Epithelial cell of proximal tubule (primary cell): ENCODE measurements at places on chromosomes 16 and 17.
A peak's percentile ranks its signal among the peaks of the same experiment; 100 is the strongest.

DNA sequence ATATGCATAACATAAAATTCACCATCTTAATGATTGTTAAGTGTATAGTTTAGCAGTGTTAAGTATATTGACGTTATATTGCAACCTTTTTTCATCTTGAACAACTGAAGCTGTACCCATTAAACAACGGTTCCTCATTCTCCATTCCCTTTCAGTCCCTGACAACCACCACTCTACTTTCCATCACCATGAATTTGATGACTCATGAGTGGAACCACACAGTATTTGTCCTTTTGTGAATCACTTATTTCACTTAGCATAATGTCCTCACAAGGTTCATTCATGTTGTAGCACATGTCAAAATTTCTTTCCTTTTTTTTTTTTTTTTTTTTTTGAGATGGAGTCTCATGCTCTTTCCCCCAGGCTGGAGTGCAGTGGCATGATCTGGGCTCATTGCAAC, 46.0 kb downstream of the HOXB1 start:
- DNase-seq, result peak; percentile 72

- no peak for DNase-seq
Observed at GRCh38 chr17:31472137-31472536, 80.7 kb downstream of the RAB11FIP4 start.

GRCh38 chr17:74987909-74988711, 678 bp downstream of the CDR2L start:
- no peak for DNase-seq

DNA sequence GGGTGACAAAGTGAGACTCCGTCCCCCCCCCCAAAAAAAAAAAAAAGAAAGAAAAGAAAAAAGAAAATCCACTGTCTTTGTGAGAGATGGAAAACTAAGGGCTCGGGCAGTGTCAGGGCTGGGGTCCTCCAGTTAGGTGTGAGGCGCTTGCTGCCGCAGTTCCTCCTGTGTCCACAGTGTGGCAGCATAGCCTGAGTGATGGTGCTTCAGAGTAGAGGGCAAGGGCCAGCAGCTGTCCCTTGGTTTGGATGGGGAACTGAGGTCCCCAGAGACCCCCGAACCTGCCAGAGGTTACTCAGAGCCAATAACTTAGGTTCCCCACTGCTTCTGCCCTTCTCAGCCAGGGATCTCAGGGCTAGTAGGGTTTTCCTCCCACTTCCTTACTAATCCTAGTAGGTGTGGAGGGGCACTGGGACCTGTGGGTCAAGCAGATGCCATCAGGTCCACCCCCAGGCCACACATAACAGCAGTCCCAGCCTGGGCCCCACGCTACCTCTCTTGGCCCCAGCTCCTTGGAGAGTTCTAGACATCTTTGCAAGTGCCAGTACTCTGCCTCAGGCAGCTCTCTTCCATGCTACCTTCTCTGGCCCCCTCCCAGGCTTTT, 7.9 kb upstream of the LLGL1 start:
- no peak for DNase-seq

DNA sequence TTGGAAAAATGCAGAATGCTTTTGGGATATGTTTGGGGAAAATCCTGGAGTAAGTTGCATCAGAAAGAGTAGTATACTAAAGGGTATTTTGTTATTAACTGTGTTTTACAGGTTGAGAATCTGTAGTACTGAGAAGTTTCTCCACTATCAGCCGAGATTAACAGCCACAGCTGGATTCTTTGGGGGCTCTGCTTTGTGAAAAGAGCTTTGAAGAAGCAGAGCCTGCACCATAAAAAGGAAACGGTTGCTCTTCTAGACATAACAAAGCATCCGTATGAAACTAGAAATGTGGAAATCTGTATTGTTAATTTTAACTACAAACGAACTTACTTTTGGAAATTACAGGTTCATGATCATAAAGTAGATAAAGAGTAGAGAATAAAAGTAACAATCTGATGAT, 5.3 kb downstream of the NLK start:
- no peak for DNase-seq

DNA sequence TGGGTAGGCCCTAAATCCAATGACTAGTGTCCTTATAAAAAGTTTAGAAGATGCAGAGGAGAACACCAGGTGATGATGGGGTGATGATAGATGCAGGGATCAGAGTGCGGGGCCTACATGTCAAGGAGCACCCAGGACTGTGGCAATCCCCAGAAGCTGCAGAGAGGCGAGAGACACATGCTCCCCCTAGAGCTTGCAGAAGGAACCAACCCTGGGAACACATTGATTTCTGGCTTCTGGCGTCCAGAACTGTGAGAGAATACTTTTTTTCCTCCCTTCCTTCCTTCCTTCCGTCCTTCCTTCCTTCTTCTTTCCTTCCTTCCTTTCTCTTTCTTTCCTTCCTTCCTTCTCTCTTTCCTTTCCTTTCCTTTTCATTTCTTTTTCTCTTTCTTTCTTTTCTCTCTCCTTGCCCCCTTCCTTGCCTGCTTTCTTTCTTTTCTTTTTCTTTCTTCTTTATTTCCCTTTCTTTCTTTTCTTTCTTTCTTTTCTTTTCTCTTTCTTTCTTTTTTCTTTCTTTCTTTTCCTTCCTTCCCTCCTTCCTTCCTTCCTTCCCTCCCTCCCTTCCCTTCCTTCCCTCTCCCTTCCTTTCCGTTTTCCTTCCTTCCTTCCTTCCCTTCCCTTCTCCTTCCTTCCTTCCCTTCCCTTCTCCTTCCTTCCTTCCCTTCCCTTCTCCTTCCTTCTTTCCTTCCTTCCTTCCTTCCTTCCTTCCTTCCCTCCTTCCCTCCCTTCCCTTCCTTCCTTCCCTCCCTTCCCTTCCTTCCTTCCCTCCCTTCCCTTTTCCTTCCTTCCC, 134.3 kb downstream of the HAPSTR1 start:
- no peak for DNase-seq

DNA sequence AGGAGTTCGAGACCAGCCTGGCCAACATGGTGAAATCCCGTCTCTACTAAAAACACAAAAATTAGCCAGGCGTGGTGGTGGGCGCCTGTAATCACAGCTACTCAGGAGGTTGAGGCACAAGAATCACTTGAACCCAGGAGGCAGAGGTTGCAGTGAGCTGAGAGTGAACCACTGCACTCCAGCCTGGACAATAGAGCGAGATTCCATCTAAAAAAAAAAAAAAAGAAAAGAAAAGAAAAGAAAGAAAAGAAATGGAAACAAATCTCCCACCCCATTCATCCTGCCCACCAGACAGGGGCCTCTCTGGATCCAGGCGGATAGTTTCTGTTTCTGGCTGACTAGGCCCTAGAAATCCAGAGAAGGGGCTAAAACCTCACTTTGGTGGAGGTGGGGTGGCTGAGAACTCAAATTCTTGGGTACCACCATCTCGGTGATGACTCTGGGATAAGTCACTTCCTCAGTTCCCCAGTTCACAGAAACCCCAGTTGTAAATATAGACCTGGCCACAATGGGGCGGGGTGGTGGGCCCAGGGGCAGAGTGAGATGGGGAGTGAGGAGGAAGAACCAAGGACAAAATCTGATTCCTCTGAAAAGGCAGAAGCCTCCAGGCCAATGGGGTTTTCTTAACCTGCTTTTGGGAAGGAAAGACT, 22.2 kb downstream of the SOCS1 start:
- no peak for DNase-seq

DNA sequence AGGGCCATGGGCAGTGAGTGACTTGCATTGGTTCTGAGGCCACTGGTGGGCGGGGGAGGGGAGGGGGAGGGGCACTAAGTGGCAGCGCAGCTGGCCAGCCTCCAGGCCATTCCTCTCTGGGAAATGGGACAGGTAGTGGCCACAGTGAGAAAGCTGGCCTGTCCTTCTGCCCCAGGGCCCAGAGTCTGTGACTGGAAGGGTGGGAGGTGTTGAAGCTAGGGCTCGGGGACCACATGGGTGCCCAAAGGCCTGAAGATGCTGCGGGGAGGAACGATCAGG, 375 bp upstream of the ALOX12B start:
- no peak for DNase-seq

DNA sequence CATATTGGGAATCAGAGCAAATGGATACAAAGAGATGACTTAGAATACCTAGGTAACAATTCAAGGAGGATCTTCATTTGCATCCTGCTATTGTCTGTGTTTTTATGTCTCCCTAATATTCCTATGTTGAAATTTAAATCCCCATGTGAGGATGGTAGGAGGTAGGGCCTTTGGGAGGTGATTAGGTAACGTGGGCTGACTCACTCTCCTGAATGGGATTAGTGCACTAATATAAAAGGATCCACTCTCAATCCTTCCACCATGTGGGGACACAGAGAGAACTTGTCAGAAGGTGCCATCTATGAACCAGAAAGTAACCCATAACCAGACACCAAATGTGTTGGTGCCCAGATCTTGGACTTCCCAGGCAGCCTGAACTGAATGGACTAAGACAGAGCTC, 83.4 kb downstream of the CDH8 start:
- no peak for DNase-seq

DNA sequence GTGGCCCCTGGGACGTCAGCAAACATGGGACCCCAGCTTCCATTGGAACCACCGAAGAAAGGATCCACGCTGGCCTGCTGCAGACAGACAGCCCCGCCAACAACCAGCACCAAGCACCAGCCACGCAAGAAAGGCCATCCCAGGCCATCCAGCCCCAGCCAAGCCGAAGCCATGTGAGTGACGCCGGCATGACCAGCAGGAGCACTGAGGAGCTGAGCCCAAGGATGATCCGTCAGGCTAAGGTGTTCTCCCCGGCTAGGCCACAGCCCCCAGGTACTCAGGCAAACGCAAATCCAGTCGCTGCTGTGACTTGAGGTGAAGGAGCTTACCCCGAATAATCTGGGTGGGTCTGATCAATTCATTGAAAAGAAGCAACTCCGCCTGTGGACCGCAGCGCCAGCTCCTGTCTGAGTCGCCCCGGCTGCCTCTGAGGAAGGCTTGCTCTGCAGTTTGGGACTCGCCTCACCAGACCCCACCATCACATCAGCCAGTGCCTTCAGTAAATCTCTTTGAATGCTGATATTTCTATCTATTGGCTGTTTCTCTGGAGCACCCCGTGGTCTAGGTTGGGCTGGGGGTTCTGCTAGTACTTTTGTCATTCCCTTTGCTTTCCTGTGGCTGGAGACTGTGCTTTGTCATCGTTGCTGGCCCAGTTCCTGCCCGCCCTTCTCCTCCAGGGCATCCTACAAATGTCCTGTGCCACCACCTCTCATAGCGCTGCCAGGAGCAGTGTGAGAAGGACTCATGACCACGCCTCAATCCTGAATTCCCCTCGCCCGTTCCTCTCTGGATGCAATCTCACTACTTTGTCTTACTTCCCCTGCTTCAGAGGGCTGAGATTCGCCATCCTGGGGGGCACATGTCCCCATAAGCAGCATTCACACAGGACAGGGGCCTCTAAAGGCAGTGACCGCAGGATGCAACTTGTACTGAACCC, 8.1 kb upstream of the CBX2 start:
- no peak for DNase-seq

DNA sequence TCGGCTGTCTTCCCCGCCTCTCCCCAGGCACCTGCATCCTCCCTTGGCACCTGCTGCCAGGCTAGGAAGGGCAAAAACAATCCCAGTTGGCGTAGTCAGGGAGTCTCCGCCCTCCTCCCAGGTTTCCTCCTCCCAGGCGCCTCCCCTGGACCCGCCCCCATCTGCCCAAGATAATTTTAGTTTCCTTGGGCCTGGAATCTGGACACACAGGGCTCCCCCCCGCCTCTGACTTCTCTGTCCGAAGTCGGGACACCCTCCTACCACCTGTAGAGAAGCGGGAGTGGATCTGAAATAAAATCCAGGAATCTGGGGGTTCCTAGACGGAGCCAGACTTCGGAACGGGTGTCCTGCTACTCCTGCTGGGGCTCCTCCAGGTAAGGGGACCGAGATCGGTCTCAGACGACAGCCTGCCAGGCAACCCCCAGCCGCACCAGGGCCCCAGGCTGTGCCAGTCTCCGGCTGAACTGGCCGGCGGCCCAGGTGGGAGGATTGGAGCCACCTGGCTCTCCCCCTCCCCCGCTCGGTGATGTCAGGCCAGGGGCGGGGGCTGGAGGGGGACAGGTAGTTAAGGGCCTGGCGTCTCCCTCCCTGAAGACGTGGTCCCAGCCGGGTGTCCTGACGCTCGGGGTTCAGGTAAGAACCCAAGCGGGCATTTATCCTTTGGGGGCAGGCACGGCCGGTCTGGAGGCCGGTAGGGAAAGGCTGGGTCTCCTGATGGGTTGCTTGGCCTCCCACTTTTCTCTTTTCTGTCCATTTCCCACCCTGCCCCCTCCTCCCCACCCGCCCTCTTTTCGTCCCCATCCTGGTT, at the start of gene GRB7:
TSS of gene GRB7 (plus strand) at position 179 of the 808 bp plus-strand sequence. CDS start 4,364 bp downstream, outside the sequence.
- no peak for DNase-seq

GRCh38 chr17:41556306-41556705, 15.6 kb downstream of the KRT9 start:
- no peak for DNase-seq

DNA sequence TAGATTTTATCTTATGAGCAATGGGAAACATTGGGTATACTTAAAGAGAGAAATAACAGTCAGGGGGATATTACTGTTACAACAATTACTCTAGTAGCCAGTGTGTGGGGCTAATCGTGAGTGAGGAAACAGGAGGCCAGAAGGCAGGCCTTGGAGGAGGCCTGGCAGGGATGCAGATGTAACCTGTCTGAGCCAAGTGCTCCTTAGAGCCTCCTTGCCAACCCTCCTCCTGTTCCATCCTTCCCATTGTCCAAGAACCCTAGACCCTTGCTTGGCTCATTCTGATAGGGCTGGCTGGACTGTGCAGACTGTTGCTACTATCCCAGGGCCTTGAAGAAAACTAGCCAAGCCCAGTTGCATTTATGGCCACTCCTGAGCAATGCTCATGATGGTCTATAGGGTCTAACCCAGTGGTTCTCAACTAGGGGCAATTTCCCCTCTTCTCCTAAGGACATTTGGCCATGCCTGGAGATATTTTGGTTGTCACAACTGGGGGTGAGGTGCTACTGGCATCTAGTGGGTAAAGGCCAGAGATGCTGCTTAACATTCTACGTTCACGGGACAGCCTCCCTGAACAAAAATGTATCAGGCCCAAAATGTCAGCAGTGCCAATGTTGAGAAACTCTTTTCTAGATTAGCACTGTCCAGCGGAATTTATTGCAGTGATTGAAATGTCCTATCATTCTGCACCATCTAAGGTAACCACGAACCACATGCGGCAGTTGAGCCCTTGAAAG, 24.4 kb upstream of the WSCD1 start:
- no peak for DNase-seq

DNA sequence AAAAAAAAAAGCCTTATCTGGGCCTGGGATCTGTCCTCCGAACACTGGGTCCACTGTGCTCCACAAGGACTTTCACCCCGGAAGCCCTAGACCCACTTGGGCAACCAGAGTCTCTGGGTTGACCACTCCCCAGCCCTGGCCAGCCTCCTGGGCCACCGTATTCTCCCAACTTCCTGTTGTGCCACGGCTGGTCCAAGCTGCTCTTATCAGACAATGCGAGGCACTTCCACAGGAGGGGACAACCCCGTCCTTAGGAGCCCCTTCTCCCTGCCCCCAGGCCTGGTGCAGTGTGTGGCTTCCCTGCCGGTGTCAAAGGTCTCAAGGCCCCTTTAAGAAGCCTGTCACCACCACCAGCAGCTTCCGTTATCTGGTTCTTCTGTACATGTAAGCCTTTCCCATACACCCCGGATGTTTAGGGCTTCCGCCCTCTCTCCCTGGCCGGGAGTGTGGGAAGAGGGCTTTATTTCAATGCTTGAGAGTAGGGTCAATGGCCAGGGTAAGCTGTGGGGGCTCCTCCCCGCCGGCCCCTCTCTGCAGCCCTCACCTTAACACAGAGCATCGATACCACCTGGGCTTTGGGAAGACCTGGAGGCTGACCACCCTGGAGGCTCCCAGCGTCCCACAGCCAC, 313.0 kb downstream of the SEC14L1 start:
- no peak for DNase-seq

GRCh38 chr17:76152591-76152990, 11.5 kb upstream of the FOXJ1 start:
- no peak for DNase-seq
